Gastroesophageal sphincter (tissue), 4 donors: ENCODE measurements at places on chromosomes 11 and 22.

DNA sequence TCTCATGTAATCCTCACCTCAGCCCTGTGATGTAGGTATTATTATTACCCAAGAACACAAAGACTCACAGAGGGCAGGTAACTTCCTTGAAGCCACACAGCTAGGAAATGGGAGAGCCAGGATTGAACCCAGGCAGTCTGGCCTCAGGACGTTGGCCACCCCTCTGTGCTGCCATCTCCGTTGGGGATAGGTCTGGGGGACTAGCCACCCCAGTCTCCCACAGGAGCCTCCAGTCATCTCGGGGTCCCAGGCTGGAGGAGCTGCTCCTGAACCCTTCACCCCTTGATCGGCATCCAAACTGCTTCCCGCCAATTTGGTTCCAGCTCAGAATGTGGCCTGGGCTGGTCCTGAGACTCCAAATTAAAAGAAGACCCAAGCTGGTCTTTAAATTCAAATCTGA, 10.4 kb upstream of the TCF20 start:
- ATAC-seq: no peak

GRCh38 chr22:45026511-45026910, 16.7 kb upstream of the PHF21B start:
- no peak for ATAC-seq

GRCh38 chr22:44192098-44192815, 11.5 kb downstream of the PARVG start:
- ATAC-seq: no peak

DNA sequence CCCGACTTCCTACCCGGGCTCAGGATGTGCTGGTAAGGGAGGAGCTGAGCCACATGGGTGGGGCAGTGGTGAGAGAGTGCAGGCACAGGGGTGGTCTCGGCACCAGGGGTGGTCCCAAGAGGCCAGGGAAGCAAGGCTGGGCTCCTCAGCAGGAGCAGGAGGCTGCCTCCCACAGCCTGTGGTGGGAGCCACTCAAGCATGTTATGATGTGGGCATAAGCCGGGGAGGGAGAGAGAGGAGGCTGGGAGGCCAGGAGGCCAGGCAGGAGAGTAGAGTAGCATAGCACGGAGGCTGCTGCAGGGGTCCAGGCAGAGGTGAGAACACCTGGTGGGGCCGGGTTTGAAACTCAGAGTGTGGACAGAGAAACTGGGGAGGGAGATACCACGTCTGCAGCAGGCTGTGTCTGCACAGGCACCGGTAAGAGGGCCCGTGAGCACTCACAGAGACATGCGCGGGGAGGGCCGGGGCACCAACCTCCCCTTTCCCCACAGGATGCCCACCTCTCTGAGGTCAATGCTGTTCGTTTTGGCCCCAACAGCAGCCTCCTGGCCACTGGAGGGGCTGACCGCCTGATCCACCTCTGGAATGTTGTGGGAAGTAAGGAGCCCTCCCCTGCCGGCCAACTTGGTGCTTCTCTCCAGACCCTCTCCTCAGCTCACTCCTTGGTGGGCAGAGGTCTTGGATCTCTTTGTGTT, 10.7 kb downstream of the ATG16L2 start:
- no peak for ATAC-seq

GRCh38 chr11:68994894-68995285, 14.1 kb upstream of the MRGPRD start:
- ATAC-seq: no peak

- ATAC-seq: no peak
Measured at GRCh38 chr22:30268331-30268730, 1.7 kb upstream of the OSM start.

DNA sequence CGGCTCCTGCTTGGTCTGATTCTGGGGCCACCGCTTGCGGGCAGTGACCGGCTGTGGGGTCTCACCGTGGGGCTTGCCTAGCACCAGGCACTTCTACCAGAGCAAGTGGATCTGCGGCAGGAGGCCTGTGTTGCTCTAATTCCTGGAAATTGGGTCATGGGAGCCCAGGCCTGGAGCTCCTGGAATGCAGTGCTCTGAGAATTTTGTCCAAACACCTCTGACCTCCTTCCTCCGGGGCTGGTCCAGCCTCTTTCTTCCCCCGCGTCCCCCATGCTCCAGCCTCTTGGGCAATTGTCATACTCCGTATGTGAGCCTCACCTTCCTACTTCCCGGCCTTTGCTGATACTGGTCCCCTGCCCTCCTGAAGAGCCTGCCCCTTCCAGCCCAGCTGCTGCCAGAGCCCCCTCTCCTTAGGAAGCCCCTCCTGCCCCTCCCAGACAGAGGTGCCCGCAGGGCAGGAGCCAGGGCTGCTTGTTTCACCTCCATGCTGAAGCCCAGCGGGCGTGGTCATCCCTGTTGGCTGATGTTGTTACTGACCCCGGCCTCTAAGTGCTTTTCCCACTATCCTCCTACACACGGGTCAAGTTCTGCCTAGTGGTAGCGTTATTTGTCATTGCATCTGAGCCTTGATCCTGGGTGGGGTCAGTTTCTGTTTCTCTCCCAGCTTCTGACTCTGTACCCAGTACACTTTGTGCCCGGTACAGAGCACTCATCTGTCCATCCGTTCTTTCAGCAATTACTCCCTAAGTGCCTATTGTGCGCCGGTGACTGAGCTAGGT, 9.6 kb downstream of the MGAT3 start:
- ATAC-seq: peak; percentile 38

DNA sequence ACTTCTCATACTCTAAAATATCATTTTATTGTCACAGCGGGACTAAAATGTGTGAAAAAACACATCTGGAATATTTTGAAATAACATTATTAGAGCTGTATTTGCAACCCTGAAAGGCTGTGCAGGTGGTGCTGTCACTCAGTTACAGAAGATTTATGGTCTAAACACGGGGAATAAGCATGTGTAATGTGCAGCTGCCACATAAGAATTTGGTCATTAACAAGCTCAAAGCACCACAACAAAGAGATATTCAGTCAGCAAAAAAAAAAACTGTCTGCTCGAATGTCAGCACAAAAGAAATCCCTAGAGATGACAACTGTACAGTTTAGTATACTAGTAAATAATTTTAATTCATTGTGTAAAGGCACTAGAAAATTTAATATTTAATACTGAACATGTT, 31.3 kb downstream of the TMEM123 start:
- no peak for ATAC-seq

DNA sequence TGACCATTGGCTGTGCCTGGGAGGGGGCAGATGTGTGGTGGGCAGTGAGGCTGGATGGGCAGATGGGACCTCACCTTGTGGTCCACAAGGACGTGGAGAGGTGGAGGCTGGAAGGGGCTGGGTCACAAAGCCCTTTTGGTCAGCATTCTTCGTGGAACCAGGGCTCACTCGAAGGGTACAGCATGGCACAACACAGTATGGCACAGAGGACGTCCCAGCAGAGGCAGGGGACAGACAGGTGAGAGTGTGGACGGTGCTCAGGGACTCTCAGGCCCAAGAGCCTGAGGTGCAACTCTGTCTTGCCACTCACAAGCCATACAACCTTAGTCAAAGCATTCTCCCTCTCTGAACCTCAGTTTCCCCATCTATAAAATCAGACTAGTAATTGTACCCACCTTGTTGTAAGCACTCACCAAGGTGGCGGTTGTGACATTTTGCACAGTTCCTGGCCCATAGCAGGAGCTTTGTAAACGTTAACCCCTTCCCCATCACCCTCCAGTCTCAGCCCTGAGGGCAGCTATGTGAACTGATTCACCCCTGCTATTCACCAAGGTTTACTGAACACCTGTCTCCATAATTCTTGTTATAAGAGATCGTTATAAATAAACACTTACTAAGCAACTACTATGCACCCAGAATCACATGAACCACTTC, 11.6 kb upstream of the TSKU start:
- no peak for ATAC-seq
